ENCODE measurements at places on chromosomes 2 and 18. TPM values are rescaled to one million over a fixed set of nuclear protein-coding genes. Genes with fewer than 3 reads are reported as not detected.

NYAP2 gene
- total RNA-seq, result not detected

ATP6V1C2 gene
- total RNA-seq, result 0.10 TPM

ZSWIM2 gene
- total RNA-seq, result not detected

RAPGEF4 gene
- total RNA-seq, result 12.8 TPM

PRKAG3 gene
- total RNA-seq, result not detected

GRB14 gene
- total RNA-seq, result 39.3 TPM

CROCC2 gene
- total RNA-seq, result 0.05 TPM

MDH1 gene
- 112 TPM for total RNA-seq

CHRNG gene
- total RNA-seq, result not detected

CCDC68 gene
- total RNA-seq, result 4.6 TPM

SANBR gene
- 2.0 TPM for total RNA-seq

DYNAP gene
- not detected for total RNA-seq

DCC gene
- not detected for total RNA-seq

L3MBTL4 gene
- 10.9 TPM for total RNA-seq

MARCHF4 gene
- total RNA-seq, result not detected

CPS1 gene
- 1,770 TPM for total RNA-seq

PFN4 gene
- total RNA-seq, result 0.45 TPM

LDLRAD4 gene
- total RNA-seq, result 41.9 TPM
